ENCODE measurements at places on chromosomes 3 and 15.
A peak's percentile ranks its signal among the peaks of the same experiment; 100 is the strongest.

DNA sequence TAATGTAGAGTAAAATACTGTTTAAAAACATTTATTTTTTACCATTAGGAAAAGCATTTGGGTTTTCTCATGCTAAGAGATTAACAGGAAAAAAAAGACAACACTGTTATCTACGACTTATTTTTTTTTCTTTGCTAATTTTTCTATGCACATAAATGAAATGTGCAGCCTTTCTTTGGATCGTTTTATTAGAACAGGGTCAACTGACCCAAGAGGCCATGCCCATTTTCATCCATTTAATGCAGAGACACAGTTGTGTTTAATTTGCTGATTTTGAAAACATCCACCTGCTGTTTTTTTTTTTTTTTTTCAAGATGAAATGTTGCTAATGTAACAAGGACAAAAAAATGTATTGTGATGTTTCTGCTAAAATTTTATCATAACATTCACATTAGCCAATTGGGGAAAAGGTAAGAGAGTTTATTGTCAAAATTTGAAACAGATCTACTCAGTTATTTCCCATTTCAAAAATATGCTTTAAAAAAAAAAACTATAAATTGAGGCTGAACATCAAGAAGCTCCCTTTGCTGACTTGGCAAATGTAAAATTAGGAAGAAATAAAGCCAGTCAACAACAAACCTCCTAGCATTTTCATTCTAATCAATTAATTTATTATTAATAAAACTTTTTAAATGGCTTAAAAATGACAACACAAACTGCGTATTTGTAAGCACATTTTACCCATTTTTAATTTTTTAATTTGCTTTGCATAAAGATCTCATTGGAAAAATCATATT, 485.2 kb downstream of the ROBO2 start:
- DNase-seq = no peak

GRCh38 chr15:76460347-76460746, 123.8 kb downstream of the ISL2 start:
- no peak for DNase-seq

- DNase-seq = no peak
These were observed 19.8 kb upstream of the STRIT1 start for GRCh38 chr3:155313300-155313699.

GRCh38 chr3:122387709-122388108, 3.7 kb downstream of the FAM162A start:
- DNase-seq = no peak

GRCh38 chr3:115428841-115429240, 194.5 kb upstream of the GAP43 start:
- no peak for DNase-seq

DNA sequence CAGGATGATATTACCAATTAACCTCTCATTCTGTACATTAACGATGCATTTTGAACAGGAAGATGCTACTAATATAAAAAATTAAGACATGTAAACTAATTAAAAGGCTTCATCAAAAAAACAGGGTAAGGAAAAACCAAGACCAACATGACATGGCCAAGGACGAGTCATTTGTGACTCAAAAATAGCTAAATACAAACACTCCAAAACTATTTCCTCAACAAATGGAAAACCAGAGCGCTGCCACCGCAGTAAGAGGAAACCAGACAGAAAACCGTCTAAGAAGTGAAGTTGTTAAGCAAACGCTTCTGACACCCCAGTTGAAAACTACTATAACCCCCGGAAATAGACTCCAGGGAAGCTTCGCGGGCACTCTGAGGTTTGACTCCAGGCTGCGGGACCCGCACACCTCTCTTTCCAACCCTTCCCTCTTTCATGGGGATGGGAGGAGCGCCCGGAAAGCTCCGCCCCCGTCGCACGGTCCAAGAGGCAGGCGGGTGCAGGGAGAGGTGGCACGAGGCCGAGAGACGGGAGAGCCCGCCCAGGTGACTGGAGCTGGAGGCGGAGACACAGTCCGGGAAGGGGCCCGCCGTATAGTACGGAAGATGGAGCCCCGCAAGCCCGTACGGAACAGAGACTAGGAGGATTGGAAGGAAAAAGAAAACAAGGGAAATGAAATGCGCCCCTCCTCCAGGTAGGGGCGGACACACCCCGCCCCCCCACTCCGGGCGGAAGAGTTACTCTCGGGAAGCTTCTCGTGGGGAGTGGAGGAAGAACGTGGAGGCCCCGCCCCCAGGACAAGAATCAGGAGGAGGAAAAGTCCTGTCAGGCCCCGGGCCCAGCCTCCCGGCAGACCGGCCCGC, 708 bp downstream of the DCAF1 start:
- DNase-seq = peak; percentile 79

DNA sequence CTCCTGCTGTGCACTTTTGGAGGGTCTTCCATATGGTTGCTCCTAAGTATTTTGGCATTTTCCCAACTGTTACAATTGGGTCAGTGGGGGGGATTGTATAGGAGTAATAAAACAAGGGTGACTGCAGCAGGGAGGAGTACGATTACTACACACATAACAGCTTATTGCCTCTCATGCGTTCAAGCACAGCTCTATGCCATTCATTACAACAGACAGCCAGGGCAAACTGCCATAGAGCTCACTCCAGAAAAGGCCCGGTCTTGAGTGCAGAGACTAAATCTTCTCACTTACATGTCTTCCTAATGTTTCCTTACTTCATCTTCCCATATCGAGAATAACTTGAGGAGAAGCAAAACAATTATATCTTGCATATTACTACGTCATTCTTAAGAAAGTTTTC, 1.4 kb upstream of the CHMP2B start:
- no peak for DNase-seq

GRCh38 chr3:173644086-173645082, 246.8 kb downstream of the NLGN1 start:
- DNase-seq = no peak

- DNase-seq = no peak
These were observed 16.2 kb downstream of the THAP10 start for GRCh38 chr15:70876011-70876410.

GRCh38 chr3:197901626-197902025, 48.4 kb upstream of the RPL35A start:
- DNase-seq = no peak

GRCh38 chr15:22981051-22981840, 1.1 kb upstream of the CYFIP1 start:
- DNase-seq = no peak
